ENCODE measurements at places on chromosomes 11 and 22. TPM values are rescaled to one million over a fixed set of nuclear protein-coding genes. Genes with fewer than 3 reads are reported as not detected.

The CCDC73 gene
- not detected for total RNA-seq

The LRRN4CL gene
- 0.85 TPM for total RNA-seq

The INSC gene
- not detected for total RNA-seq

The C22orf23 gene
- not detected for total RNA-seq

The CD3E gene
- not detected for total RNA-seq

The MPZL3 gene
- not detected for total RNA-seq

The CABP4 gene
- not detected for total RNA-seq

The RTN4R gene
- total RNA-seq = not detected

DNA sequence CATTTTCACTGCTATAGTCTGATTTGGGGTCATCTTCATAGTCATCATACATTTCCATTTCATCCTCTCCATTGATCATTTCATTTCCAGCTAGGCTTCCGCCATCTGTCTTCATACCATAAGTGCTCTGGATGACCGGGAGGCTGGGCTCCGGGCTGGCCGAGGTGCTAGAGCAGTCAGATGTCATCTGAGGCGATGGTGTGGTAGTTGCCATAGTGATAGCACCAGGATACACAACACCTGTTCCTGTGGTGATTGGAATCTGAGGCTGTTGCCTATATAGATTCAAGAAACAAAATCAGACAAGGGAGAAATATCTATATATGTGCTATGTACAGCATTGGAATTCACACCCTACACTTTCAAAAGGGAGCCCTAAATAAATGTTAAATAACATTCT lies 383.5 kb downstream of the SOX6 start:
- H3K4me3 ChIP-seq = no peak overlapping the region
- peaks cover 57% of the 10 kb centered on the region for H3K4me1 ChIP-seq
- no peaks in the 10 kb centered on the region for H3K36me3 ChIP-seq
- DNase-seq = no peak

- H3K4me3 ChIP-seq = no peak overlapping the region
- H3K27ac ChIP-seq = no peak overlapping the region
- H3K4me1 ChIP-seq = no peaks in the 10 kb centered on the region
- H3K27me3 ChIP-seq = no peaks in the 10 kb centered on the region
Observed at GRCh38 chr11:109362059-109362458, 59.9 kb upstream of the C11orf87 start.

DNA sequence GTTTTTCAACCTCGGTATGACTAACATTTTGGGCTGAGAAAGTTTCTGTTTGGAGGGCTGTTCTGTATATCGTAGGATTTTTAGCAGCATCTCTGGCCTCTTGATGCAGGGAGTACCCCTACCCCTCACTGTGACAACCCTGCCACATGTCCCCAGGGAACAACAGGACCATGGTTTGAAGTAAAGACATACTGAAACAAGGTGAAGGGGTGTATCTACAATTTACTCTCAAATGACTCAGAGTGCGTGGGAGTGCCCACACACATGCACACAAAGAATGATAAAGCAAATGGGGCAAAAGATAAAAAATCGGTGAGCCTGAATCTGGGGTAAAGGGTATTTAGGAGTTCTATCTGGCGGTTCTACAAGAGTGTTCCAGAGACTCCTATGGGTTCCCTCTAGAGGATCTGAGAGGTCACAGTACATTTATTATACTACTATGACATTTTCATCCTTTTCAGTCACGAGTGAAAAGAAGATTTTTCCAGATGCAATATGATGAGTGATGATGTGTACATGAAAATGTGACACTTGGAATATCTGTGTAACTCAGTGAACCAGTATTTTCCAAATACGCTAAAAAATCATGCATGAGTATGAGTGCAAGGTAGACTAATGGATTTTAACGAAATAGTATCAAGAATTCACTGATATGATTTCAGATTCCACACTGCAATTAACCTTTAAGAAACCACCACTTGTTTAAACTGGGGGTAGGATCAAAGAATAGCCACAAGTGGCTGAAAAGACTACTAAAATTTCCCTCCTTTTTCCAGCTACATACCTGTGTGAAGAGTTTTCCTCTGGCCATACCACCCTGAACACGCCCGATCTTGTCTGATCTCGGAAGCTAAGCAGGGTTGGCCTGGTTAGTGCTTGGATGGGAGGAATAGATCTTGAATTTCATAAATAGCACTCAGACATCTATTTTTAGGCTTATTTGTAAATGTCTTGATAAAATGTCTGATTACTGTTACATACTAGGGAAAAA lies 56.3 kb upstream of the YPEL1 start:
- H3K27ac ChIP-seq = no peak overlapping the region
- DNase-seq = no peak
- H3K4me3 ChIP-seq = no peak overlapping the region
- H3K36me3 ChIP-seq = peaks cover 54% of the 10 kb centered on the region

- no peak overlapping the region for H3K4me3 ChIP-seq
- H3K4me1 ChIP-seq = no peaks in the 10 kb centered on the region
- peak; percentile 73 for DNase-seq
Observed at GRCh38 chr11:63635762-63636465, 21.7 kb upstream of the PLAAT3 start.

DNA sequence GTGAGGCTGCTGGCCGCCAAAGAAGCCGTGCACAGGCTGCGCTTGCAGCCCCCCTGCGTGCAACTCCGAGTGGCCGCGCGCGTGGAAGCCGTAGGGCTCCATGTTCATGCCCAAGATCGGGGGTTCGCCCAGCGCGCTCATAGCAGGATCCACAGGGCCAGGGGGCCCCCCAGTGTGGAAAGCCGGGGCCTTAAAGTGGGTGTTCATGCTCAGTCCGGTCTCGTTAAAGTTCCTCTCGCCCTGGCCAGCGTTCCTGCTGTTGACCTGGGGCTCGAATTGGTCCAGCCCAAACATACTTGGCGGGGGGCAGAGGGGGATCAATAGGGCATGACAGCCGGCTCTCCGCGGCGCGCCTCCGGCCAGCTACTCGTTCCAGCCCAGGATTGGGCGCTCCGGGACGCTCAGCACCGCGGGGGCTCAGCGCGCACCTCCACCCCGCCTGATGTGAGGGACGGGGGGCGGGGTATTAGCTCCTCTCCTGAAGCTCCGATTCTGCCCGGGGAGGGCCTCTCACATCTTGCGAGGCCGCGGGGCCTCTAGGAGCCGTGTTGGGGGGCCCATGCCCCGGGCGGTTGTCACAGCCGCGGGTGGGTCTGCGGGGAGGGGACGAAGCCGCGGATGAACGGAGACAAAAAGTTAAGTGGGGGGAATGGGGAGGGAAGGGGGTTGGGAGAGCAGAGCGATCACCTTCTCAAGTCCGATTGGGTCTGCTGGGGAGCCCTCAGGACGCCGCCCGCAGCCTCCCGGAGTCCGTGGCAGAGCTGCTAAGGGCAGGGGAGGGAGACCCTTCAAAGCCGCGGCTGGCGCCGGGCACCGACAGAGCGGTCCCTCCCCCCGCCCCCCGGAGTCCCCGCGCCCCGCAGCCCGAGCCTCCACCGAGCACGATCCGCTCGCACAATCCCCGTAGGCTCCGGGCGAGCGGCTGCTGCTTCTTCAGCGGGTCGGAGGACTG lies 1.0 kb downstream of the MN1 start:
- 0 out of 2 replicates have a peak overlapping the region, but pooled peaks have one; percentile 6 for H3K27ac ChIP-seq
- H3K36me3 ChIP-seq = peaks cover 17% of the 10 kb centered on the region
- H3K4me3 ChIP-seq = peak overlapping the region; percentile 72
- H3K27me3 ChIP-seq = peaks cover 22% of the 10 kb centered on the region
- peak; percentile 19 for DNase-seq

GRCh38 chr11:134522782-134523570 lies 110.9 kb upstream of the B3GAT1 start:
- no peak overlapping the region for H3K4me3 ChIP-seq
- no peaks in the 10 kb centered on the region for H3K4me1 ChIP-seq
- H3K36me3 ChIP-seq = no peaks in the 10 kb centered on the region
- no peak for DNase-seq
- no peak overlapping the region for H3K27ac ChIP-seq
- no peaks in the 10 kb centered on the region for H3K27me3 ChIP-seq

DNA sequence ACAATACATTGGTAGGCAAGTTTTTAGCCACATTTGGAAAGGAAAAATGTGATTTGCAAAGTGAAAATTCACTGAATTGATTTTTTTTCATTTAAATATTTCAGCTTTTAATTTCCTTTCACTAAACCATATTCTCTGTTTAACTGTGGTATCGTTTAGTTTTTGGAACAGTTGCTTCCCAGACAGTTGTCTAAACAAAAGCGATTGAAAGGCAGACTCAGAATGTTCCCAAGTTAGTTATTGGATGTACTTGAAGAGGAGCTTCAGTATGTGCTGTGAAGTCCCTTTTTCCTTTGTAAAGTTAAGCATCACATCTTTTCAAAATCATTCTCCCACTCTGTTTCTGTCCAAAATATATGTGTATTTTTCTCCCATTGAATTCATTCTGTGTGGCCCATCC lies 623.4 kb upstream of the LUZP2 start:
- H3K27me3 ChIP-seq = no peaks in the 10 kb centered on the region
- no peaks in the 10 kb centered on the region for H3K4me1 ChIP-seq

GRCh38 chr22:36853407-36854099 lies 7.3 kb upstream of the NCF4 start:
- no peaks in the 10 kb centered on the region for H3K36me3 ChIP-seq
- DNase-seq = peak; percentile 69
- peaks cover 25% of the 10 kb centered on the region for H3K27me3 ChIP-seq
- no peak overlapping the region for H3K4me3 ChIP-seq

GRCh38 chr11:130467116-130467900 lies 18.9 kb downstream of the ADAMTS15 start:
- DNase-seq = no peak
- no peak overlapping the region for H3K27ac ChIP-seq
- no peaks in the 10 kb centered on the region for H3K27me3 ChIP-seq

DNA sequence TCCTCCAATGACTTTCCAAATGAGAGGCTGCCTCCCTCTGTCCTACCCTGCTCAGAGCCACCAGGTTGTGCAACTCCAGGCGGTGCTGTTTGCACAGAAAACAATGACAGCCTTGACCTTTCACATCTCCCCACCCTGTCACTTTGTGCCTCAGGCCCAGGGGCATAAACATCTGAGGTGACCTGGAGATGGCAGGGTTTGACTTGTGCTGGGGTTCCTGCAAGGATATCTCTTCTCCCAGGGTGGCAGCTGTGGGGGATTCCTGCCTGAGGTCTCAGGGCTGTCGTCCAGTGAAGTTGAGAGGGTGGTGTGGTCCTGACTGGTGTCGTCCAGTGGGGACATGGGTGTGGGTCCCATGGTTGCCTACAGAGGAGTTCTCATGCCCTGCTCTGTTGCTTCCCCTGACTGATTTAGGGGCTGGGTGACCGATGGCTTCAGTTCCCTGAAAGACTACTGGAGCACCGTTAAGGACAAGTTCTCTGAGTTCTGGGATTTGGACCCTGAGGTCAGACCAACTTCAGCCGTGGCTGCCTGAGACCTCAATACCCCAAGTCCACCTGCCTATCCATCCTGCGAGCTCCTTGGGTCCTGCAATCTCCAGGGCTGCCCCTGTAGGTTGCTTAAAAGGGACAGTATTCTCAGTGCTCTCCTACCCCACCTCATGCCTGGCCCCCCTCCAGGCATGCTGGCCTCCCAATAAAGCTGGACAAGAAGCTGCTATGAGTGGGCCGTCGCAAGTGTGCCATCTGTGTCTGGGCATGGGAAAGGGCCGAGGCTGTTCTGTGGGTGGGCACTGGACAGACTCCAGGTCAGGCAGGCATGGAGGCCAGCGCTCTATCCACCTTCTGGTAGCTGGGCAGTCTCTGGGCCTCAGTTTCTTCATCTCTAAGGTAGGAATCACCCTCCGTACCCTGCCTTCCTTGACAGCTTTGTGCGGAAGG lies 2.9 kb downstream of the APOC3 start:
- DNase-seq = no peak
- no peak overlapping the region for H3K27ac ChIP-seq
- H3K4me3 ChIP-seq = no peak overlapping the region
- no peaks in the 10 kb centered on the region for H3K36me3 ChIP-seq

GRCh38 chr11:81707881-81708280 lies 1025.8 kb downstream of the FAM181B start:
- no peaks in the 10 kb centered on the region for H3K27me3 ChIP-seq
- H3K36me3 ChIP-seq = no peaks in the 10 kb centered on the region
- H3K27ac ChIP-seq = no peak overlapping the region
- H3K4me1 ChIP-seq = no peaks in the 10 kb centered on the region
- no peak for DNase-seq

- no peaks in the 10 kb centered on the region for H3K36me3 ChIP-seq
- H3K4me1 ChIP-seq = peaks cover 14% of the 10 kb centered on the region
- no peak overlapping the region for H3K4me3 ChIP-seq
- no peak overlapping the region for H3K27ac ChIP-seq
Observed at GRCh38 chr22:39634530-39635405, 64.2 kb downstream of the CACNA1I start.

DNA sequence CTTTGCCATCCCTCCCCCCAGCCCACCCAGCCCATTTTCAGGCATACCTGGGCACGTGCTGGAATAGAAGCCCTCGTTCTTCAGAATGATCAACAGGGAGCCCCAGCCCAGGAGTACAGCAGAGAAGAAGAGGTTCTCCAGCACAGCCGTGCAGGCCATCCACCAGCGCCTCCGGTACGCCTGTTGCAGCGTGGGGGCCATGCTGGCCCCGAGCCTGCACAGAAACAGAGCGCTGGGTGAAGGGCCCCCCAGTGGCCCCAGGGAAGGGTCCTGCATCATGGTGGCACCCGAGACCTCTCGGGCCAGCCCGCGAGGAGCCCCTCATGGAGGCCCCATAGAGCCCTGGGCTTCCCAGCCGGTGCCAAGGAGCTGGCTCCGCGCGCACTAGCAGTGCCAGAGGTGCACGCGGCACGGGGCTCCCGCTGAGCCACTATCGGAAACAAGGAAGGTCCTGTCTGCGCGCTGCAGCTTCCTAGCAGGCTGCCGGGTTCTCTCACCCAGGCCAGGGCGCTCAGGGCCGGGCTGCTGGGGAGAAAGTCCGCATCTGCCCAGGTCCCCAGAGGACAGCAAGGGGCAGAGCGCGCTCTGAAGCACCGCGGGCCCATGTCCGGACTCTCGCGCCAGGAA lies 1.5 kb downstream of the SLC43A1 start:
- peaks cover 13% of the 10 kb centered on the region for H3K4me1 ChIP-seq
- H3K4me3 ChIP-seq = peak overlapping the region; percentile 71
- no peak overlapping the region for H3K27ac ChIP-seq
- no peaks in the 10 kb centered on the region for H3K27me3 ChIP-seq
- no peak for DNase-seq

GRCh38 chr11:87740968-87741367 lies 434.3 kb downstream of the RAB38 start:
- no peak overlapping the region for H3K27ac ChIP-seq
- no peaks in the 10 kb centered on the region for H3K36me3 ChIP-seq
- no peaks in the 10 kb centered on the region for H3K27me3 ChIP-seq

All from SJSA1 (cell line).